ENCODE measurements at places on chromosomes 2 and 18.

- DNase-seq: no peak
These were observed 60.9 kb upstream of the NT5C1B start for GRCh38 chr2:18650221-18650620.

DNA sequence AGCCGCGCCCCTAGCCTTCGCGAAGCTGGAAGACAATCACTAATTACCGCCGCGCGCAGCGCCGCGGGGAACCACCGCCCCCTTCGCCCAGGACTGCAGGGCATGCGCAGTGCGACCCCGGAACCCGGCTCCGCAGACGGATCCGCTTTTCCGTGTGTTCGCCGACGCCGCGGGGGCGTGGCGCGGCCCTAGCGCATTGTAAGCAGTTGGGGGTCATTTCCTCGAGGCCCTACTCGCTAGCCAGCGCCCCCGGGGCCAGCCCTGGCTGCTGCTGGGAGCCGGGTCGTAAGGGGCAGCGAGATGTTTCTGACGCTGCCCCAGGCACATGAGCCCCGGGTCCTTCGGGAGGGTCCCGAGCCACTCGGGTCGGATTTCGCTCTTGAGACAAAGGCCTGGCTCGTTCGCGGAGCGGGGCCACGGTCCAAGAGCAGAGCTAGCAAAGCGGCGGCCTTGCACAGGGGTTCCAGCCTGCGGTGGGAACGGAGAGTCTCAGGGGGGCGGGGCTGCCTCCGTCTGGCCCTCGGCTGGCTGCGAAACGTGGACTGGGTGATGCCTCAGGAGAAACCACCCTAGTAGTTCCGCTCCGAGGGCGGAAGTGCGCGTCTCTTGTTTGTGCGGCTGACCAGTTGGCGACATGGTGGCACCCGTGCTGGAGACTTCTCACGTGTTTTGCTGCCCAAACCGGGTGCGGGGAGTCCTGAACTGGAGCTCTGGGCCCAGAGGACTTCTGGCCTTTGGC is at the start of the genes ELP2 and SLC39A6:
Gene ELP2, plus strand, starts transcription at position 600 of the 739 bp plus-strand sequence. Its CDS starts 35 bp downstream, at position 635.
Gene SLC39A6, minus strand, starts transcription at position 41 of the 739 bp plus-strand sequence. CDS start 2,333 bp downstream, outside the sequence.
- DNase-seq: peak; percentile 82

DNA sequence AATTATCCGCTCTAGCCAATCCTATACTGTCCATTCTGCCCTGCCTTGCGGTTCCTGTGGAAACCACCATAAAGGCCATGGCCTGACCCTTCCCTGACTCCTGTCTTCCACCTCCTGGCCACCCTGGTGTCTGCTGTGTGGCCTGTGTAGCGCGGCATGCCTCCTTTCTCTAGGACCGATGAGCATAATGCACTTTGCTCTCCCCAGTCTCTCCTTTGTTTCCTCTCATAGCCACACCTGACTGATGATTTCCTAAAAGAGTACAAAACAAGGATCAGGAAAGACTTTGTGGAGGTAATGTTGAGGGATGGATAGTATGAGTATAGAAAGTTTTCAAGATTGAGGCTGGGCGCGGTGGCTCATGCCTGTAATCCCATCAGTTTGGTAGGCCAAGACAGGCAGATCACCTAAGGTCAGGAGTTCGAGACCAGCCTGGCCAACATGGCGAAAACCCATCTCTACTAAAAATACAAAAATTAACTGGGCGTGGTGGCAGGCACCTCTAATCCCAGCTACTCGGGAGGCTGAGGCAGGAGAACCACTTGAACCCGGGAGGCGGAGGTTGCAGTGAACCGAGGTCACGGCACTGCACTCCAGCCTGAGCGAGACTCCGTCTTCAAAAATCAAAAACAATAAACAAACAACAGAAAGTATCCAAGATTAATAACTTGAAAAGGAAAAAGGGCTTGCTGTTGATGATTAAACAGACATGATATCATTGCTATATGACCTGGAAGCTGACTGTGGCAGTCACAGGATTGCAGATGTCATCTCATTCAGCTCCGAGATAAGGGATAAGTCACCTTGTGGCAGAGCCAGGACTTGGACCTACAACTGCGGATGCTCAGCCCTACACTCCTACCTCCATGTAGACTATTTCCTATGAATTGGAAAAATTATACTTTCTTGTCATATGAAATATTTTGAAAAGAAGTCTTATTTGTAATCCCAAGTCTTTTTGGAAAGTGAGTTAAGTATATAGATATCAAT is 16.6 kb downstream of the SOWAHC start:
- no peak for DNase-seq

DNA sequence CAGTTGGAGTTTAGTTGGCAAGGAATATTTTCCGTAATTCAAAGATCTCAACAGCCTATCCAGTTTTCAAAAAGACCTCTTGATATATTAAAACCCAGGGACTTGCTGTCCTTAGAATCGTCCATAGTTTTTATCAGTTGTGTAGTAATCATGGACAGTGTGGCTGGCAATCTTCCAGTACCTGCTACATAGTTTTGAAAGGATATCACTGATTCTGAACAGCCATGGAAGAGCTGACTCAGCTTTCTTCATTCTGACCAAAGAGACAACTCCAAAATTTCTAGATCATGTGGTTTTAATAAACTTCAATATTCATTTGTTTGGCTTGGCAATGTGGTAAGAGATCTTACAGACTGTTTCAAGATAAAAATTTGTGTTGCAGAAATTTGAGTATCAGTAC is 616.7 kb downstream of the TDRD15 start:
- DNase-seq: no peak

DNA sequence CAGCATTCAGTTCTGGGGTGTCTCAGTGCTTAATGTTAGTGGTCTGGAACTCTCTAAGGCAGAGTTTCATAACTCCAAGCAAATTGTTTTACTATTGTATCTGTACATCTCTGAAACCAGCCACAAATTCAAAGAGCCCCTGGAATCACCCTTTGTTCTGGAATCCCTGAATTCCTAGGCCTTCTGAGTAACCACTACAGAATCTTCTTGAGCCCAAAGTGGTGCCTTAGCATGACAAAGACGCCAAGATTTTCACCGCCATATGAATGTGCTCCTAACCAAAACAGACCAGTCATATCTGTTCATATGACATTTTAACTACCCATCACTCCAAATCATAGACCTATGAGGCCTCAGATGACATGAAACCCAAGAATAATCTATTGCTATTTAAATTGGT is 668.1 kb downstream of the EPHA4 start:
- DNase-seq: no peak
